Stimulated activated CD4-positive, alpha-beta T cell treated with anti-CD3 and anti-CD28 coated beads, TNF-alpha, amount 100 ng/mL, for 1 hour (primary cell): ENCODE measurements at places on chromosomes 12 and 14.

- no peak for DNase-seq
Observed at GRCh38 chr12:91890742-91891141, 254.9 kb downstream of the BTG1 start.

DNA sequence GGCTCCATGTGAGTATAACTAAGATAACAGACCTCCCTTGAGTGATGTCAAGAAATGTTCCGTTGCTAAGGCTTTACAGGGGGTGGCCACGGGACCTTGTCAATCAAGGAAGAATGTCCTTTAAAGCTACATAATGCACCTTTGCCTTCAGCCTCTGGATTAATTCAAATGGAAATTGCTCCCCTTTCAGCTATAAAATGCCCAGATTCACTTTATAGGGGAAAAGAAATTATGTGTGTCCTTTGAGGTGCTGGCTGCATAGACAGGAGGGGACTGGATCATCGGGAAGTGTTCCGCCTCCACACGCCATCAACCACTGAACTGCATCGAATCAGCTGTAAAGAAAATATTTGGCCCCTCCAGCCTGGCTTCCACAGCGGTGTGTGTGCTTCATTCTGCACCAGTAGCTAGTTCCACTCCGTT is 415.4 kb downstream of the DPF3 start:
- DNase-seq: no peak

DNA sequence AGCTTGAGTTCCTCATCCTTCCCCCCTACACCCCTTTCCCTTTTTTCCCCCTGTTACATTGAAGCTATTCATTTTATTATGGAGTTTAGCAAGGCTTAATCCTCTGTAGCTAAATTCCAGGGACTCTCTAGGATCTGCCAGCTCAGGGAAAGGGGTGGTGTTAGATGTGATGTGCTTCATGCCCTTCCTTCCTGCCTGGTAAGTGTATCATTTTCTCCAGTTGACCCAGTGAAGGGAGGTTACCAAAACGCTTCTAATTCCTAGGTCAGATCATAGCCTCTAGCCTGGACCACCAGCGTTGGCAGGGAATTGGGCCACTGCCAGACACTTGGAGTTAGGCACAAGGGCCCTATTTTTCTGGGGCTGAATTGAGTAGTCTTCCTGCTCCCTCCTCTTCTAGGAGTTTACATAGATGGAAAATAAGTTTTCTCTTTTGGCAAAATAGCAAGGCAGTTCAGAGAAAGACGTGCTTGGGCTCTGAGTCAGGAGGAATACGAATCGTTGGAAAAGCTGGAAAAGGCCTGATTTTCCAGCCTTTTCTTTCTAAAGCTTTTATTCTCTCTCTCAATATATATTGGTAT is 88.3 kb downstream of the NPAS3 start:
- no peak for DNase-seq

- no peak for DNase-seq
Observed at GRCh38 chr14:52730709-52731111, 744 bp downstream of the STYX start.

DNA sequence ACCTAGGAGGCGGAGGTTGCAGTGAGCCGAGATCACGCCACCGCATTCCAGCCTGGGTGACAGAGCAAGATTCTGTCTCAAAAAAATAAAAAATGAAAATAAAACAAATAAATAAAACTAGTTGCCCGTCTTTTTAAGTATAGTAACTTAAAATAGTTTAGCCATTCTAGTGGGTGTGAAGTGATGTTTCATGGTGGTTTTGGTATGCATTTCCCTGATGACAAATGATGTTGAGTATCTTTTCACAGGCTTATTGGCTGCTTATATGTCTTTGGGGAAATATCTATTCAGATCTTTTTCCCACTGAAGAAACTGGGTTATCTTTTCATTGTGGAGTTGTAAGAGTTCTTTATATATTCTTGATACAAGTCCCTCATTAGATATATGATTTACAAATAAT is 102.4 kb upstream of the METAP2 start:
- no peak for DNase-seq

DNA sequence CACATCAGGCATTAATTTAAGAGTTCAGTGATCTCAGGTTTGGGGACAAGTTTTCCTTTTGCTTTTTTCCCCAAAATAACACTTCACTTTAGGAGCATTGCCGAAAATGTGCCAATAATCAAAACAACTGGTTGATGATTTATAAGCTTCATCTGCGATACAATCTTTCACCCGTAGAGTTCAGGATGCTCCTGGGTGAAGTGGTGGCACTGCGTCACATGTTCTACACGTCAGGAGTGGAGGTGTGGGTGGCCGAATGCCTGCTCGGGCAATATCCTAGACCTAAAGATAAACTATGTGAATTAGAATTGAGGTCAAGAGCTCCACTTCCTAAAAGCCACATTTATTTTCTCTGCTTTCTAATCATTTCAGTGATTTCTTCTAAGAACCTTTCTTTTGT is 70.9 kb upstream of the DICER1 start:
- no peak for DNase-seq

DNA sequence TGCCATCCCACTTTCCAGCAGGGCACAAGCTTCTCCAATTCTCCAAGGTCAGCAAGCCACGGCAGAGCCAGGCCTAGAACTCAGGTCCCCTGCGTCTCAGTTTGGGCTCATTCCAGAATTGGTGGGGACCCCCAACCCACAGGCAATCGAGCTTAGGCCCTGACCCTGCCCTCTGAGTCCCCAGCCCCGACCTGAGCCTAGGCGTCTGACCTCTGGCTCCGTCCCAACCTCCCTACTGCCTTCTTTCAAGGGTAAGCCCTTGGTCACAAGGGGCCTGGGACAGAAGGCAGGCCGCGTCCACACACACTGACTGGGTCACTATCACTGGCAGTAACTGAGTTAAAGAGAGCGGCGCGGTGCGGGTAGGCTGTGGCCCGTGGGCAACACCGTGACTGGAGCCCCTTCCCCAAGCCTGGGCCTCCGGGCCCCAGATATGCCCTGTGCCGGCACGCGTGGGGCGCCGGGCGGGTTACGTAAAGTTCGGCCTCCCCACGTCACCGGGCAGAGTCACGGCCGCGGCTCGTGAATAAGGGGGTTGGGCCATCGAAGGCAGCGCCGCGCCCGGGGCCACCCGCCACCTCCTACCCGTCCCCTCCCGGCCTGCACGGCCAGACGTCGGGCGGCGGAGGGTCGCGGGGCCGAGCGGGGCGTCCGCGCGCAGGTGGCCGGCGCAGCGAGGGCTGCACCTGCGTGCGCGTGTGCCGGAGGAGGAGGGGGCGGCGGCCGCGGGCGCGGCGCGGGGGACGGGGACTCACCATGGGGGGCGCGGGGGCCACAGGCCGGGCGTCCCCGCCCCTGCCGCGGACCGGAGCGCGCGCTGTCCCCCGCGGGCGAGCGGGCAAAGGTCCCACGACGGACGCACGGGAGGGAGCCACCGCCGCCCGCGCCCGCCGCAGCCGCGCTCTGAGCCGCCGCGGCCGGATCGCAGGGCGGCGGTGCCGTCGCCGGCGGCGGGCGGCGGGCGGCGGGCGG is 516 bp downstream of the ANKRD9 start:
- no peak for DNase-seq

DNA sequence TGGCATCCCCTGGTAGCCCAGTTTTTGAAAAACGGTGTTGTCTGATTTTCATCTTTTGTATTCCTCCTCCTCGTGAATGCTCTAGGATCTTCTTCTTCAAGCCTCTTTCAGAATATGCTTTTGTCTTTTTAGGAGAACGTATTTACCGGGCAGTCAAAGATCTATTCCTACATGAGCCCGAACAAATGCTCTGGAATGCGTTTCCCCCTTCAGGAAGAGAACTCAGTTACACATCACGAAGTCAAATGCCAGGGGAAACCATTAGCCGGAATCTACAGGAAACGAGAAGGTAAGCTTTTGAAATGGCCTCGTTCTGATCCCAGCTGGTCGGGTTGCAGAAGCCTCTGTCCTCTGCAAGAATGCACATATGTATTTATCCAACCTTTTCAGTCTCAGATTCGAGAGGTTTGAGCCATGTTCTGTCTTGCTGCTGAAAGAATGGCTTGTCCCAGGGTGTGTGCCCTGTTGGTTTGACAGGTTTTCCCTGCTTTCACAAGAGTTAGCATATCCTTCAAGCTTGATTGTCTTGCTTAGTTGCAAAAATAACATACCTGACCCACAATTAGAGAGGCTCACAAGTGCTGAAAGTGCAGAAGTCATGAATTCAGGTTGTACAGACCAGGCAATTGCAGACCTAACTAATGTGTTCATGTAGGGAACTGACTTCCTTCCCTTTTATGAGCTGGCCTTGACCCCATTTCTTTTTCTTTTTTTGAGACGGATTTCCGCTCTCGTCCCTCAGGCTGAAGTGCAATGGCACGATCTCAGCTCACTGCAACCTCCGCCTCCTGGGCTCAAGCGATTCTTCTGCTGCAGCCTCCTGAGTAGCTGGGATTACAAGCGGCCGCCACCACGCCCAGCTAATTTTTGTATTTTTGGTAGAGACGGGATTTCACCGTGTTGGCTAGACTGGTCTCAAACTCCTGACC is 6.8 kb downstream of the KMT5A start:
- no peak for DNase-seq

DNA sequence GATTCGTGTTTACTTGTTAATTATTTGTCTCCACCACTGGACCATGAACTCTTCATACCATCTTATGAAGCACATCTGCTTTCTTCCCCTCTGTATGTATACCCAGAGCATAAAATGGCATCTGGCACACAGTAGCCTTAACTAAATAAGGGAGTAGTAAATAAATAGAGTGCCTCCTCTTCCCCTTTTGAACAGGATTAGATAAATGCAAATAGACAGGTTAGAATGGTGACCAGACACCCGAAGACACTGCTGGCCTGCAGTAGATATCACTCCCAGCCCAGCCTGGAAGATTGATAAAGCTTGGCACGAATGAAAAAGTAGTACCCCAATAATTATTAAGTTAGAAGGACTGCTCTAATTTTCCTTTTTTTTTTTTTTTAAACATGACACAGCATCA is 6.9 kb downstream of the GALNT4 start:
- no peak for DNase-seq

DNA sequence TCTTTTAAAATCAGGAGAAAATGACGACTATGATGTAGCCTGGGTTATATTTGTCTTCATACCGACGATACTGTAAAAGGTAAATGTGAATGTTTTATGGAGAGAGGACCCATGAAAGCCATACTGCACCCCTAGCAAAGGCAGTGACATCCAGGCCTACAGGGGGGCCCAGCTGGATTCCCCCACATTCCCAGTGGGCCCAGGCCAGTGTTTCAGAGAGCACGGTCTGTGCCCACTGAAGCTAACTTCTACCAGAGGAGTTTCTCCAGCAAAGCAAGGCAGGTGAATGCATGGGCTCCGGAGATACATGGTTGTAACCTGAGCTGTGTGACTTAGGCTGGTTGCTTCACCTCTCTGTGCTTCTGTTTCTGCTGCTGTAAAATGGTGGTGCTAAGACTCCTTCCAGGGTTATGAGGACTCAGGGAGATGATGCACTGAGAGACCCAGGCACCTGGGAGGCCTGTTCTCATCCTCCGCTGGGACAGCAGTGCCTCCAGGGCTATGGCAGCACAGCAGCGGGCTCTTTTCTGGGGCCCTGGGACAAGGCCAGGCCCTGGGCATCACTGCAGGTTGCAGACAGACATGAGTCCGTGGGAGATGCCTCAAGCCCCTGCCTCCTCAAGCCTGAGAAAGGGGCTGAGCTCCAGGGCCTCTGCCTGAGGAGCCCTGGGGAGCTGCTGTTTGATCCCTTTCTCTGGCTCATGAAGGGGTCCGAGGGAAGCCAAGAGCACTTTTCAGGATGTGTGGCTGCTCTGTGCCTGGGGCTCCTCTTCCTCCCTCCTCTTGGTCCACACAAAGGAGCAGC is 73.7 kb downstream of the SERPINA3 start:
- DNase-seq: no peak

GRCh38 chr12:82522285-82522684 is 164.0 kb downstream of the METTL25 start:
- no peak for DNase-seq

- no peak for DNase-seq
Observed at GRCh38 chr12:55673638-55674037, 34.1 kb downstream of the ITGA7 start.

GRCh38 chr12:63149909-63150712 is 890 bp downstream of the AVPR1A start:
- DNase-seq: no peak

DNA sequence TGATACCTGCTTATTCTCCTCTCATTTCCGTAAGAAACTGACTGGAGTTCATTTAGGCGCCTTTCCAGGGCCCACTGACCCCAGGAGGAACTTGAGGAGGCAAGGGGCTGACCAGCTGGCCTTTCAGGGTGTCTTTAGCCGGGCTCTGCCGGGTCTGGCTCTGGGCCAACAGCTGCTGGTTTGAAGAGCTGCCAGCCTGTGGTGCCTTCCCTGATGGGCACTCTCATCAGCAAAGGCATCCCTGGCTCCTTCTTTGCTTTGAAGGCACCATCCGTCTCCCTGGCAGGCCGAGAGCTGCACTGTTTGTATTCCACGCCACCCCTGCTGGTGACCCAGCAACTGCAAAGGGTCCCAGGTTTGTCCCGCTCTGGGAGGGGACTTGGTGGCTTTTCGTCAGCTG is 42.0 kb downstream of the IQSEC3 start:
- no peak for DNase-seq

DNA sequence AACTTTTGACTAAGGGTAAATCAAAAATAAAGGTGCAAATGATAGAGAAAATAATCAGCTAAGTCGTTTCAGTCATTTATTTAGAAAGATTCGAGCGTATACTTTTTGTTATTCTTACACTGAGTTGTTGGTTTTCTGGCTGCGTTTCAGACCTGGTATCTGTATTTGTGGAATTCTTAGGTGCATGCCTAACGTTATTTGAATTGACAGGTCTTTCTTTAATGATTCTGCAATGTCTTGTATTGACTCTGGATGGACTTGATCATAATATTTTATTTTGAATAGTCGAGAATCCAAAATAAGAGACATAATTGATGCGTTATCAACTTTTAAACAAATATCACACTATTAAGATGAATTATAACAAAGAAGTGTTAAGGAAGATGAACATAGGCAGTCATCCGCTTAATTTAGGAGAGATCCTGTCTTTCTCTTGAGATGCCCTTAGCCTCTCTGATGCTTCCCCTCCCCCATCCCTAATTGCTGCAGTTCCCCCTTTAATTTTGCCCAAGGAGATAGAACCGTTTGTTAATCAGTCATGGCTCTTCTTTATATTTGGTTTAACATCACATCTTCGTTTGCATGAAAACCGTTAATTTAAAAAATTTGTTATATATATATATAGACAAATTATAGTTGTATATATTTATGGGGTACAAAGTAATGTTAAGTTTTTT is 1.8 kb downstream of the ALX1 start:
- no peak for DNase-seq

DNA sequence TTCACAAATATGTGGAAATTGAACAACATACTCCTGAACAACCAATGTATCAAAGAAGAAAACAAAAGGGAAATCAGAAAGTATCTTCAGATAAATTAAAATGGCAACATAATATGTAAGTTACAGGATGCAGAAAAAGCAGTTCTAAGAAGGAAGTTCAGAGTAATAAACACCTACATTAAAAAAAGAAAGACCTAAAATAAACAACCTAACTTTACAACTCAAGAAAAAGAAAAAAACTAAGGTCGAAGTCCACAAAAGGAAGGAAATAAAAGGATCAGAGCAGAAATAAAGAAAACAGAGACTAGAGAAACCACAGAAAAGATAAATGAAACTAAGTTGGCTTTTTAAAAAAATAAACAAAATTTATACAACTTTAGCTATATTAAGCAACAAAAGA is 59.2 kb downstream of the EGLN3 start:
- no peak for DNase-seq
